Stimulated activated CD8-positive, alpha-beta memory T cell treated with anti-CD3 and anti-CD28 coated beads, Interleukin-4, amount 100 ng/mL, for 48 hours (primary cell): ENCODE measurements at places on chromosomes 3 and 15.

DNA sequence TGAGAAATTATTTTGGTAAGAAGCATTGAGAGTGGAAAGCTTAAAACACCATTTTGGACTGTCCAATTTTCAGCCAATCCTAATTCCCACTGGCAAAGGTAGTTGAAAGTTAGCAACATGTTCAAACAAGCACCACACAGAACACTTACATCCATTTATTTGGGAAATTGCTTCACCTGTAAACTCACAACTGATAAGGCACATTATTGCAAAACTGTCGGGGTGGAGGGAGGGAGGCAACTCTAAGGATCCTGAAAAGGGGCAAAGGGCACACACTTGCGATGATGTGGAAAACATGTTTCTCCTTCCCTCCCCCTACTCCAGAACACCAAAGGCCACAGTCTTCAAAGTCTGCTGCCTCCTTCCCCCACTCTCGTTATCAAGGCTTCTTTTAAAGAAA is 9.4 kb downstream of the TMEM41A start:
- DNase-seq = no peak

DNA sequence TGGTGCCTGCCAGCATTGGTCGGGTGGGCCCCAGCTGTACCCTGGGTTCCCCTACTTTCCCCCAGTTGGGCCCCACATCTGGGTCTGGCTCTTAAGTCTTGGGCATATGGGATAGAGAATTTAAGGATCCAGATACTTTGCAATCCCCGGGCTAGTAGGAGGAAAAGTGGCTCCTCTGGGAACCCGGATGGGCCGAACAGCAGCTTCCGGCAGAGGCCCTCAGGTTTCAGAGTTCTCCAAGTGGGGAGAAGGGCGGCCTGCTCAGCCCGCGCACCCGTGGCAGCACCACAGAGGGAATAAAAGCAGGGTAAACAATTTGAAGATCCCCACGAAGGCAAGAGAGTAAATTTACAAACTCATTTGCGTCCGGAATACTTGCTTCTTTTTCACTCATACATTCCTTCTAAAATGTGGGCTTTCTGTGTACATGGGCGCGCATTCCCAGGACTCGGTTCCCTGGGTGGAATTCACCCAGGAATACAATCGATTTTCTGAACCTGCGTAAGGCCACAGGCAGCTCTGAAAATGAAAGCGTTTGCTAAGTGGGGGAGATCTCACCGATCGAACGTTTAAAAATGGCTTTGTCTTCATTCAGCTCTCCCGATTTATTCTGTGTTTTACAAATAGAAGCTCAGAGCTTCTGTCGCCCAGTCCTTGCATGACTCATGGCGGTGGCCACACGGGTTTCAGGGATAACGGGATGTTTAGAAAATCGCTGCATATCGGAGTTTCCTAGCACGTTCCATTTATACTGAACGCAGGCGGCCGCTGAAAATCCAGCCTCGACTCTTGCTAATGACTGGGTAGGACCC is 74.0 kb upstream of the POLG start:
- peak; percentile 30 for DNase-seq

- DNase-seq = no peak
Measured at GRCh38 chr3:45644063-45644790, 45.0 kb upstream of the SACM1L start.

DNA sequence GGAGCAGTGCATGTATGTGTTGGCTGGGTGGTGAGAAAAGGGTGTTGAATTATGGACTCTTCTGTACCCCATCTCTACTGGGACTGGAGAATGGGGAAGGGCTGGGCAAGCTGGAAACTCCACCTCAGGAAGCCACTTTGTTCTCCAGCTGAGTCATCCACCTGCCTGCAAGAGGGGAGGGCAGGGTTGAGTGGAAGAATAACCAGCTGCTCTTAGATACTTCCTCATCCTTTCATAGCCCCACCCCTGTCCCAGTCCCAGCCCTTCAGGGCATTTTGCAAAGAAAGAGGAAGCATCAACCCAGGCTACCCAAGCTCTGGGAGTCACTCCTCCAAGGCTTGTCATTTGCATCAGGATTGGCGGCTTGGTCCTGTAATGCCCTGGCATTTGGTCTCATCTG is 33.1 kb downstream of the RAB11A start:
- DNase-seq = no peak

DNA sequence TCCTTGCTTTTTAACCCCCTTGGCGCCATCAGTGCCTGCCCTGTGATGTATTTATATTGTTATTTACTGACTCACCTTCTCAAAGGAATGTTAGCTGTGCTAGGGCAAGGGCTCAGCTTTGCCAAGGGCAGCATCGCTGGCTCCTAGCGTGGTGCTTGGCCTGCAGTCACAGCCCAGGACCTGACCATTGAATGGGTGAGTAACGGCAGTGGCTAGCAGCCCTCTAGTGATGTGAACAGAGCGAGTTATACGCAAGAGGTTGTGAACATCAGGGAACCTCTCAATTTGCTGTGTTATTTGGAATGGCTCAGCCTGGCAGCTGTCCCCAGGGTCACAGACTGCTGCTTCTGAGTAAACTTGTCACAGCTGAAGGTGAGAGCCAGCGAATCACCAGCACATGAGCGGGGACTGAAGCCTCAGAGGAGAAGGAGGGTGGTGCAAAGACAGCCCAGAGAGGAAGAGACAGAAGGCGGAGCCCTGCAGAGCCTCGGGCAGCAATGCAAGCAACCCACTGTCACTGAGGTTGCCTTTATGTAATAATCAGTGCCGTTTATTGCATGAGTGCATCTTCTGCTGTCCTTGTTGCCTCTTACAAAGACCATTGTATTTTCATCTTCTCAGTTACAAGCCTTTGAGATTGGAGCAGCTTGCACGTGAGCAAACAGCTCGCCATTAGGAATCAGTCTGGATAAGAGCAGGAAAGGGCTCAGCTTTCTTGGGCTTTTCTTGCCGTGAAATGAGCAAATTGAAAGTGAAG is 158.3 kb downstream of the SLCO3A1 start:
- DNase-seq = peak; percentile 52

DNA sequence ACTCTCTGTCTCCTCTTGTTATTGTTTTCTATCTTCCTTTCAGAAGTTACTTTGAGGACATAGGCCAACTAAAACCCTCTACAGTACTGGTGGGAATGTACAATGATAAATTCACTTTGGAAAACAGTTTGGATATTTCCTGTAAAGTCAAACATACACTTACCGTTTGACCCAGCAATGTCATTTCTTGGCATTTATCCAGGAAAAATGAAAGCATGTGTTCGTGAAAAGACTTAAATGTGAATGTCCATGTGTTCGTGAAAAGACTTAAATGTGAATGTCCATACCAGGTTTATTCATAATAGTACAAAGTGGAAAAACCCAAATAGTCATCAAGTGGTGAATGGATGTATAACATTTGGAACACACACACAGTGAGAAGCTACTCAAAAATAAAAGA is 361.5 kb upstream of the DPH6 start:
- no peak for DNase-seq

GRCh38 chr3:77943598-77943997 is 903.7 kb downstream of the ROBO2 start:
- no peak for DNase-seq

DNA sequence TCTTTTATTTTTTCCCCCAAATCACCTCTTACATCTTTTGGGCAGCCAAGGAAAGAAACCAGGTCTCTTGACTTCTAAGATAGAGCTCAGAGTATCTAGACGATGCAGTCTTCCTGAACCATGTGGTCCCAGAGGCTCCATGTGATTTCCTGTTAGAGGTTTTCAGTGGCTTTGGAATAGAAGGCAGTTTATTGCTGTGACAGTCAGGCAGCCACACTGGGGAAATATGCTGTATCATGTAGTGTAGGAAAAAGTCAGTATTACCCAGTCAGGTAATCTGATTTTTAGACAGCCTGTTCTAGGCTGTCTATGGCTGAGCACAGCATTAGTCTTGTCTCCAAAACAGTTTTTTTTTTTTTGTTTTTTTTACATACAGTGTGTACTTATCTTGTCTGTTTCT is 294.3 kb downstream of the THSD4 start:
- DNase-seq = no peak

DNA sequence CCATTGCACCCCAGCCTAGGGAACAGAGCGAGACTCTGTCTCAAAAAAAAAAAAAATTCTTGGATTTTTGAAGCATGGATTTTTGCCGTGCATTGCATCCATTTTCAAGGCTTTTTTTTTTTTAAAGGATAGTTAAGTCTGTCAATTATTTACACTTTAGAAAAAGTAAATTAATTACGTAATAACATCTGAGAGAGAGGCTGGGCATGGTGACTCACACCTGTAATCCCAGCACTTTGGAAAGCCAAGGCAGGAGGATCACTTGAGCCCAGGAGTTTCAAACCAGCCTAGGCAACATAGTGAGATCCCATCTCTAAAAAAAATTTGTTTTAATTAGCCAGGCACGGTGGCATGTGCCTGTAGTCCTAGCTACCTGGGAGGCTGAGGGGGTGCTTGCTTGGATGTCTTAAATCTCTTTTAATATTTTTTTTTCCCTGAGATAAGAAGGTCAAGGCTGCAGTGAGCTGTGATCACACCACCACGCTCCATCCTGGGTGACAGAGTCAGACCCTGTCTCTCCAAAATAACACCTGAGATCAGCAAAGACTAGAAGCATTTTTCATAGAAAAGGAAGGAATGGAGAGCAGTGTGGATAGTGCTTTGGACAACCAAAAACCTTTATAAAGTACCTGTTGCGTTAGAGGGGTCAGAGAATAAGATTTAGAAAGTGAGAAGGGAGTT is 6.8 kb upstream of the SENP7 start:
- DNase-seq = no peak

DNA sequence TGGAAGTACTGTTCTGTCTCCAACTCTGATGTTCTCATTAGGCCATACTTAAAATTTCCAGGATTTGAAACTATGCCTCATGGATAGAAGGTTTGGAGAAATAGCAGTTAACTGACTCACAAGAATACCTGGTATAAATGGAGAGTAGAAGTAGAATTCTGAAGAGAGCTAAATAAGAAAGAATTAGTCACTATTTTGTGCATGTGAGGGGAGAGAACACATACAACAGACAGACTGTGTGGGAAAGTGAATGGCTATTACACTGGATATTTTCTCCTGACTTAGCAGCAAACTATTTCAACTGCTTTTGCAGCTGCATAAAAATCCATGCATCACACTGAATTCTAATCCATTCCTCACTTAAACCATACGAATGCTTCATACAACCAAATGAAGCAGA is 71.3 kb downstream of the C3orf70 start:
- no peak for DNase-seq

DNA sequence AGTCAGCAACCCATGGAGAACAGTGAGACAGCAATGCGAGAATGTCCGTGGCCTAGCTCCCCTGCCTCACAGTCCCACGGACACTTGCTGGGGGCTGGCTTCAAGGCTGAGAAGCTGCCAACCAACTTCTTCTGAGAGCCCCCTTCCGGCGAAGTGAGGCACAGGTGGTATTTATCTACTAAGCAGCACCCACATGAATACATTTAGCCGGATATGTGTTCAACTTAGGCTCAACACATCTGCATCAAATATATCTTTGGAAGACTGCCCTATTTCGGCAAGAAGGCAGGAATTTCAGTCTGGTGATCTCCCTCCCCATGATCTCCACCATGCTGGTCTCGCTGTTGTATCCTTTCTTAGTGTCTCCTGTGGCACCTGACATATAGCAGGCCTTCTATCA is 340.9 kb upstream of the NR2E3 start:
- no peak for DNase-seq

GRCh38 chr3:69197922-69198530 is 75.6 kb upstream of the LMOD3 start:
- DNase-seq = peak; percentile 72

DNA sequence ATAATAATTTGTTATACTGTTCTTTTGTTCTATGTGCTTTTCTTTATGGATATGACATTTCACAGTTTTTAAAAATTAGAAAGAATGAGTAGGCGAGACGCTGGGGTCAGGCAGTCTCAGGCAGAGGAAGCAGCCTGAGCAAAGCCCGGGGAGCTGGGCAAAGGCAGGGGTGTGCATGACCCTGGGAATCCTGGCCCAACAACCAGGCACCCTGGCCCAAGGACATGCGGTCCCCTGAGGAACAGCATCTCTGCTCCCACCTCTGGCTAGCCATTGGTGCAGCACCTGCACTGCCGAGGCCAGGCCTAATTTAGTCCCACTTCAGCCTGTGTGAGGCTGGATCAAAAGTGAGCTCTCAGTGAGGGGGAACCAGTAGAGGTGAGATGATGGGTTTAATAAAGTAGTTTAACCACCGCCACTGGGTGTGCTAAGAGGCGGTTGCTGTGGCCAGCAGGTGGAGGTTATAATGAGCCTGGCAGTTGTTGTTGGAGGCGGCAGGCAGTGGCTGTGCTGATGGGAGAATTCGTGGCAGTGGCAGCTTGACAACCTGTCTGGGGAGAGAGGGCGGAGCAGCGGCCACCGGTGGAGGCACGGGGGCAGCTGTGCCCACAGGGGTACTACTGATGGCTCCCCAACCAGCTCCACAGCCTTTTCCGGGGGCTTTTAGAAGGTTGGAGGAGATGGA is 41.5 kb downstream of the PRKCD start:
- DNase-seq = no peak

GRCh38 chr15:71705151-71705550 is 105.2 kb upstream of the NR2E3 start:
- DNase-seq = no peak

- DNase-seq = no peak
Measured at GRCh38 chr3:100992231-100993012, 799 bp downstream of the ABI3BP start.

GRCh38 chr3:76099956-76100355 is 314.6 kb upstream of the ZNF717 start:
- DNase-seq = no peak

GRCh38 chr3:170560296-170560695 is 25.6 kb downstream of the SLC7A14 start:
- no peak for DNase-seq

DNA sequence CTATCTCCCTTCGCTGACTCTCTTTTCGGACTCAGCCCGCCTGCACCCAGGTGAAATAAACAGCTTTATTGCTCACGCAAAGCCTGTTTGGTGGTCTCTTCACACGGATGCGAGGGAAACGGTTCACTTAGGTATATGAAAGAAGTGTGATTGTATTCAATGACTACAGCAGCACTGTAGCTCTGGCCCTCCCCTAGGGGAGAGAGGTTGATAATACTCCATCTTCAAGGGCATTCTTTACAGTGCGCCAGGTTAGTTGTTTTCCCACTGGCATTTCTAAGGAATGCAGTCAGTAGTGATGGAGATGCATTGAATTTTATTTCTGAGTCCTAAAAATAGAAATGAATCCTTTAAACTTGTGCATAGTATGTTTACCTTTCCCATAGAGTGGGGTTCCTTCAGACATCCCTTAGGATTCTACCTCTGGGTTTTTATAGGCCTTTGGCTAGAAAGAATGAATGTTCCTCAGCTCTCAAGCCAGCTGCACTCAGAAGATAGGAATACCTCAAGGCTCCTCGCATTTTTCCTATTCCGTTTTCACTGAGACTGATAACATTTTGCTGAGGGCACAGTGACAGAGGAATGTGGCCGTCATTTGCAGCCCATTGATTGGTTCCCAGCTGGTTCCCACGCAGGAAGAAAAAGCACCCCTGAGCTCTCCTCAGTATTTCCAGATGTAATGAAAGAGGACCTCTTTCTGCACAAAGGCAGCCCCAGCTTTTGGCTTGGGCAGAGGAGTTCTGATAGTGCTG is 131.8 kb upstream of the C2CD4B start:
- no peak for DNase-seq

- no peak for DNase-seq
Measured at GRCh38 chr15:70319466-70319865, 221.7 kb upstream of the TLE3 start.
